ENCODE measurements at places on chromosomes 1 and 21. TPM values are rescaled to one million over a fixed set of nuclear protein-coding genes. Genes with fewer than 3 reads are reported as not detected.

DNA sequence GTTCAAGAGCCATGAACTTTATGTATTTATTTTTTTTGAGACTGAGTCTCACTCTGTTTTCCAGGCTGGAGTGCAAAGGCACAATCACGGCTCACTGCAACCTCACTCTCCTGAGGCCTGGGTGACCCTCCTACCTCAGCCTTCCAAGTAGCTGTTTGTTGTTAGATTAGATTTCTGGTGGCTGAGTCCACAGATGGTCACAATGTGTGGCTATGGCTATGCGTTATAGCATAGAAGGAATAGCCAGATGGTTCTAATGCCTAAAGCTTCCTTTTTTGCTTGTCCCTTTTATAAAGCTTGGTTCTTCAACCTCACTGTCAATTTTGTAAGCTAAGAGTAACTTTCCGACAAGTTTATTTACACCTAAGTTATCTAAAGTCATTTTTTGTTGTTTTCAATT, 62.3 kb upstream of the FMN2 start:
- peak; percentile 7 for DNase-seq

GRCh38 chr1:47963568-47964358, 33.4 kb downstream of the TRABD2B start:
- DNase-seq: no peak

DNA sequence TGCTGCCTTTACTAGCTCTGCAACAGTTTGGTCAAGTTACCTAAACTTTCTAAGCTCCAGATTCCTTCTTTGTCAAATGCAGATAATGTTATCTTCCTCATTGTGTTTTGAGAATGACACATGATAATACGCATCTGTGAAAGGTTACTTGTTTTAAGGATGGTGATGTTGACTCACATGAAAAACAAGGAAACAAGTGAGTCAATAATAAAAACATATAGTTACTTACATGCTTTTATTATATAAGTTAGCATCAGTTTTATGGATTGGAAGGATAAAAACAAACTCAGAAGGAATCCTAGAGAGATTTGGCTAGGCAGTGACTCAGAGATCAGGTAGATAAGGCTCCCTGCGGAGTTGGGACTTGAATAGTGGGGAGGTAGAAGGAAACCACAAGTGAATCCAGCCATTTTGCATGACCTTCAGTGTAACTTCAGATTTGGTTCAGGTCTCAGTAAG, 144.6 kb downstream of the LMO4 start:
- peak; percentile 33 for DNase-seq

DNA sequence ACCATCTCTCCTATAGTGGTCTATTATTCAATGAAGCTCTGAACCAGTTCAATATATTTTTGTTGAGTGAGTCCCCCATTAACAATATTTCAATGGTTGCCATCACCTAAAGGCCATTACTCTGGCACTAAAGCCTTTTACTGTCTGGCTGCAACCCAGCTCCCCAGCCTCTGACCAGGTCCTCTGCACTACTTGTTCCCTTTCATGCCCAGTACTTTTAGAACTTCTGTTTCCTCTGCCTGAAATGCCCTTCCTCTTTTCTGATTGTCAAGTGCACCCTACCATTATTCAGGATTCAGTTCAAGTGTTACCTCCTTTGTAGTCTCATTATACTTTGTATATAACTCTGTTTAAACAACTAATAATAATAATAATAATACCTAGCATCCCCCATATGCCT, 30.4 kb upstream of the ZFYVE9 start:
- no peak for DNase-seq

GRCh38 chr1:34900775-34901502, 28.5 kb downstream of the DLGAP3 start:
- DNase-seq: no peak

DNA sequence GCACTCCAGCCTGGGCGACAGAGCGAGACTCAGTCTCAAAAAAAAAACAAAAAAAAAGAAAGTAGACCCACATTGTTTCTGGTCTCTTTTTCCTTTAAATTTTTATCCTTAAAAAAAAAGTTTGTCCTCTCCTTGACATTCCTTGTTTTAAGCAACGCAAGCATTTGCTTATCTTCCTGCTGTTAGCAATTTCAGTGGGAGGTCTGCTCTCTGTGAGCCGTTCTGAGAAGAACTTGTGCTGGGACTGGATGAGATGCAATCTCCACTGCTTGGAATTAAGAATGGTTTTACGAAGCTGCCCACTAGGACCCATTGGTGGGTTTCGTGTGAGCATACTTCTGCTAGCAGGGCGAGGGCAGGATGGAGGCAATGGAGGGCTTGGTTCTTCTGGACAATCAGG, 225.1 kb upstream of the TMEM51 start:
- DNase-seq: peak; percentile 40

- no peak for DNase-seq
These were observed 19.7 kb upstream of the CHI3L1 start for GRCh38 chr1:203206129-203206687.

DNA sequence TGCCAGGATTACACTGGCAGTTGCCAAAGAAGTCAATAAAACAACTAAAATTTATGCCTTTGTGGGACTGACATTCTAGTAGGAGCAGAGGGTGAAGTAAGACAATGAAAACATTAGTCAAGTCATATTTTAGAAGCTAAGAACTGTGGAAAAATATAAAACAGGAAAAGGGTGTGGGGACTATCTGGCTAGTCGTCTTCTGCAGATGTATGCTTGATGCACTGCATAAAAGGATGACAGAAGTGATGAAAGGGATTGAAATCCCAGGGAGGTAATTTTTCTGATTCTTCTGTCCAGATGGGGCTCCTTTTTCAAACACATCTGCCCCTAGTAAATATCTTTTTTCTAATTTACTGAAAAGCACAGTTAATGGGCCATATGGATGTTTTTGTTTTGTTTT, 706.3 kb downstream of the ADGRL2 start:
- DNase-seq: peak; percentile 15

DNA sequence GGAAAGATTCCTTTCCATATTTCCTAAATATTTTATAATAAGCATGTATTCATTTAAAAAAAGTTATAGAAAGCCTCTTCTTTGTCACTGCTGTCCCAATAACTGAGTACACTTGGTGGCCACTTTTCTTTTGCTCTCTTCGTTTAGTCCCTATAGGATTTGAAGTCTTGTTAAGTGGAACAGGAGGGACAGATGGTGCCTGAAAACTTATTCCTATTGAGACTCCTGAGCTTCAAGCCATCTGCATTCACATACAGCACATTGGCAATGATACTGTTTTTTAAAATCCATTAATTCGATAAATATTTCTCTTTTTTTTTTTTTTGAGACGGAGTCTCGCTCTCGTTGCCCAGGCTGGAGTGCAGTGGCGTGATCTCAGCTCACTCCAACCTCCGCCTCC, 2.0 kb upstream of the ZBTB40 start:
- no peak for DNase-seq

- DNase-seq: no peak
These were observed 18.6 kb upstream of the PRDM15 start for GRCh38 chr21:41897700-41898099.

DNA sequence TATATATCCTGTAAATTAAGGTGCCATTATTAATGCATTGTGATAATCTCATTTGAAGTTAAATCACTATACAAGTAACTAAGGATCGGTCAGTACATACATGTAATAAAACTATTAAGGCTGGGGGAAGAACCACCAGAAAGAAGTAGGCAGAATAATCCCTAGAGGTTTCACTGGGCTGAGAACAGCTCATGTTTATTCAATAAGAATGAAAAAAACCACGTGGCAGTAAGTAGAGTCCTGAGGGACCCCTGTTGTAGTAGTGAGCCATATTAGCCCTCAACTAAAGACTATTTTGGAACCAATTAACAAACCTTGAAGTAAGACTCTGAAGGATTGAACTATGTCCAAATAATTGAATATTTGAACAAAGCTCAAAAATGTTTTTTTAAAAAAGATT, 46.9 kb upstream of the ADAM30 start:
- DNase-seq: no peak

GRCh38 chr1:213057264-213058059, 6.4 kb downstream of the RPS6KC1 start:
- no peak for DNase-seq

DNA sequence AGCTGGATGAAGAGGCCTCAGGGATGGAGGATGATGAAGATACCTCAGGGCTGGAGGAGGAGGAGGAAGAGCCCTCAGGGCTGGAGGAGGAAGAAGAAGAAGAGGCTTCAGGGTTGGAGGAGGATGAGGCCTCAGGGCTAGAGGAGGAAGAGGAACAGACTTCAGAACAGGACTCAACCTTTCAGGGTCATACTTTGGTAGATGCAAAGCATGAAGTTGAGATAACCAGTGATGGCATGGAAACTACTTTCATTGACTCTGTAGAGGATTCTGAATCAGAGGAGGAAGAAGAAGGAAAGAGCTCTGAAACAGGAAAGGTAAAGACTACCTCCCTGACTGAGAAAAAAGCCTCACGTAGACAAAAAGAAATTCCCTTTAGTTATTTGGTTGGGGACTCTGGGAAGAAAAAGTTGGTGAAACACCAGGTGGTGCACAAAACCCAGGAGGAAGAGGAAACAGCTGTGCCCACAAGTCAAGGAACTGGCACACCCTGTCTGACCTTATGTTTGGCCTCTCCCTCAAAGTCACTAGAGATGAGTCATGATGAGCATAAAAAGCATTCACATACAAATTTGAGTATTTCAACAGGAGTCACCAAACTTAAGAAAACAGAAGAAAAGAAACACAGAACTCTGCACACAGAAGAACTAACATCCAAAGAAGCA, 15.4 kb downstream of the L1TD1 start:
- no peak for DNase-seq

DNA sequence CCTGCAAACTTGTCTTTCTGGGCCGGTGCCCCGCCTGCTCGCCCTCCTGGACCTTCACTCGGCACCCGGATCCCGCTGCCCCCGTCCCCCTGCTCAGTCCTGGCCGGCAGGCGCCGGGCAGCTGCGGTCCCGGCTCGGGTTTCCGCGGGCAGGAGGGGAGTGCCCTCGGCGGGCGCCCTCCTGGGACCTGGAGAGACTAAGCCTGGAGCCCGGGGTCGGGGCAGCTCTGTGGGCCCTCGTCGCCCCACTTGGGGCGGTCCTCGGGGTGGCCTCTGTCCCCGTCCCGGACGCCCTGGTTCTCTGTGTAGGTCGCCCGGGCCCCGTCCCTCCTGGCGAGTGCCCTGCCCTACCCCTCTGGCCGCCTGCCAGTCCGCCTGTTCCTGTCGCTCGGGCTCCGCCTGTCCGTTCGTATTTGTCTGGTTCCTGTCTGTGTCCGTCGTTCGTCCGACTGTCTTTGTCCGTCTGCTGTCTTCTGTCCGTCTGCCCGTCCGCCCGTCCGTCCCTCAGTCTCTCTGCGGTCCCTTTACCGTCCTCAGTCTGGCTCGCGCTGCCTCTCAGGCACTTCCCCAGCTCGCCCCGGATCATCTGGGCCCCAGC, 490 bp downstream of the SERINC2 start:
- peak; percentile 23 for DNase-seq

DNA sequence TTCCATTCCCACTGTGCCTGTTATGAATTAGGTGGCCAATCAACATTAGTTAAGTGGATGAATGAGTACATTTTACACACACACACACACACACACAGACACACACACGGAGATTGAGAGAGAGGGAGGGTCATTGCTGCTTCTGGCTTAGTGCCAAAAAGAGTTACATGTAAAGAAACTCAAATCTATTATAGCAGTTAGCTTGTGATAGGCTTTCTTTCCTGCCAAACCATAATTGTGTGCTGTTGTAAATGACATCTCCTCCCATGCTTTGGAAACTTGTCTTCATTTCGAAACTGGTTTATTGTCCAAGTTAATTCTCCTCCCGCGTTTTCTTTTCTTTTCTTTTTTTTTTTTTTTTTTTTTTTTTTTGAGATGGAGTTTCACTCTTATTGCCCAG, 1.4 kb upstream of the MT1HL1 start:
- DNase-seq: no peak

GRCh38 chr1:246113555-246114095, 393.5 kb downstream of the SMYD3 start:
- DNase-seq: no peak

DNA sequence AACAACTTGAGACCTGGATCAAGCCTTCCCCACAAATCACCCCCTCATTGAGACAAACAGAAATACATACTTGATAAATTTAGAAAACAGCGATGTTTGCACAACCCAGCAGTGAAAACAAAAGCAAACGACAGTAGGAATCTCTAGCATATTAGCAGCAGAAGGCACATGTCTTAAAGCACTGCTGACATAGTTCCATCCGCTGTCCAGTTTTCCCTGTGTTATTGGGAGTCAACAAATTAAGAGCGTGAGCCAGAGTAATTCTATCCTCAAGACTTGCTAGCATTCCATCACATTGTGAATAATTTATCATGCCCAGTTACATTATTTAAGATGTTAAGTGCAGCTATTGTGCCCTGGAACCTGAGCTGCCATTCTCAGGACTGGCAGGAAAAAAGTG, 55.3 kb downstream of the IGSF5 start:
- no peak for DNase-seq

DNA sequence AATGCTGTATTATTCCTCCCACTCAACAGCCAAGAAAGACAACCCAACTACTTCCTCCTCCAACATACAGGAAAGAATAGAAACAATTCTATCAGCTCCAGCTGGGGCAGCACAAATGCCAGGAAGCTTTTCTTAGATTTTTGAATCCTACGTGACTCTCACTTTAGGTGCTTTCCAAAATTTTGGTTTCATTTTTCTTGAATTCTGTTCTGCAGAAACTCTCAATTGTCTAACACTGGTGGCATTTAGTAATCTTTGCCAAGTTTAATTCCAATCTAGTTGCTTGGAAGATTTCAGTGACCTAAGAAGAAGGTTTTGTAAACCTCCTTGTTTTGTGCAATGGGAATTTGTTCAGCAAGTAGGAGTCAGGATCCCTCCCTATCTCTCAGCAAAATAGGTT, 37.1 kb upstream of the DOCK7 start:
- DNase-seq: peak; percentile 97

DNA sequence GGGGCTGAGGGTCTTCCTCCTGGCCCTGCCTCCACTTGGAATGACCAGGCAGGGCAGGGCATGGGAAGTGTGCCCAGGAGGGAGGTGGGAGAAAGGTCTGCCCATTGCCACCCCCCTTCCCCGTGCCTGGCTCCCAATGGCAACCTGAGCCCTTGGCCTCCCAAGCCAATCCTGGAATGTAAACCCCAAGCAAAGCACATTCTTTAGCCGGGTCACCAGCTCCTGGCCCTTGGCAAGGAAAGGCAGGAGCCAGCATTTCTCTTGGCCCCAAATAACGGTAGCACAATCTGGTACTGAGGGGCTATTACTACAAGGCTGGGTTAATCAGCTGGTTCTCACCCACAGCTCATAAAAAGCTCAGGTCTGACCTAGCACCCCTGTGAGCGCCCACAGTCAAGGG, 6.9 kb upstream of the NUAK2 start:
- DNase-seq: no peak

GRCh38 chr21:42308914-42309752, 6.1 kb downstream of the TFF3 start:
- DNase-seq: no peak

The CHIT1 gene
- not detected for total RNA-seq

The STYXL2 gene
- total RNA-seq: not detected

The ZBTB40 gene
- total RNA-seq: 10.0 TPM

The TSPEAR gene
- total RNA-seq: 0.08 TPM

The VHLL gene
- total RNA-seq: not detected

Measured in fibroblast of the aortic adventitia (primary cell).